ENCODE measurements at places on chromosomes 16 and 17. TPM values are rescaled to one million over a fixed set of nuclear protein-coding genes. Genes with fewer than 3 reads are reported as not detected.

DNA sequence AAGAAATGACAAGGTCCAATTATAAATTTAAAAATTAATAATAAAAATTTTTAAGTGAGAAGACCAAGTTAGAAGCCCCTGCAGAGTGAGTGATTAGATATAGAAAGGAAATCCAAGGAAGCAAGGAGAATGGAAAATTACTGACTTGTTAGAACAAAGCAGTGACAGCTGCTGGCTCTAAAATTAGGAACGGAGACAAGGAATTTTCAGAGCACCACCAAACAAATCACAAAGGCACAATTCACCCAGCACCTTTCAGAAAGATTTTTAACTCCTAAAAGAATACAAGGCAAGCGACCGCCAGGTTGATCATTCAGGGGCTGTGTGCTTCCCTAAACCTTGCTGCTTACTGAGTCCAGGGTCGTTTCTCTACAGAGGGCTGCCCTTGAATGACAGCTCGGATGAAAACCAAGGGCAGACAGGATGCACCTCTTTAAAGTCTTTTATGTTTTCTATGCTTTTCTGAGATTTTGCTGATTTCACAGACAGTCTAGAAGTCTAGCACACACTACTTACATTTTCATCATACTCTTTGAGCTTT is 45.4 kb upstream of the GINS3 start:
- DNase-seq, result no peak

DNA sequence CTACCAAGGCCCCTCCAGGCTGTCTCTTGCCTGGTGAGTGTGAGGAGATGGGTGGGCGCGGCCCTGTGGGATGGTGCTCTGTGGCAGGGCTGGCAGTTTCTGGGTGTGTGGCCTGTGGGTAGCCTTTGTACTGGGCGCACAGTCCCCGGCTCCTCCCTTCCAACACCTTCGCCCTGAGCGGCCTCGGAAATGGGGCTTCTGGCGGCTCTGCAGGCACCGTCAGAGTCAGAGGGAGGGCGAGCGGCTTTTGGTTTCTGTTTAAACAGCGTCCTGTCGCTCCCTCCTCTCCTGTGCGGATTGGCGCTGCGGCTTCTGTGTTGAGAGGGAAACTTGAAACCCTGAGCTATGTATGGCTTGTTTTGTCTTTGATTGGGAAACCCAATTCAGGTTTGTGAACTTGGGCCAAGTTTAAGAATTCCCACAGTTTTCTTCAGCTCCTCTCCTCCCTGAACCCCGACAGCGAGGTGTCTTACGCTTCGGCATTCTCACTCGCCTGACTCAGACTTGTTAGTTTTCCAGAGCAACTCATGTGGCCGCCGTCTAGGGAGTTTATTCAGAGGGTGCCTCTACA is 8.3 kb upstream of the ZNF750 start:
- peak; percentile 66 for DNase-seq

GRCh38 chr17:43721537-43722268 is 36.9 kb downstream of the SOST start:
- DNase-seq, result no peak

DNA sequence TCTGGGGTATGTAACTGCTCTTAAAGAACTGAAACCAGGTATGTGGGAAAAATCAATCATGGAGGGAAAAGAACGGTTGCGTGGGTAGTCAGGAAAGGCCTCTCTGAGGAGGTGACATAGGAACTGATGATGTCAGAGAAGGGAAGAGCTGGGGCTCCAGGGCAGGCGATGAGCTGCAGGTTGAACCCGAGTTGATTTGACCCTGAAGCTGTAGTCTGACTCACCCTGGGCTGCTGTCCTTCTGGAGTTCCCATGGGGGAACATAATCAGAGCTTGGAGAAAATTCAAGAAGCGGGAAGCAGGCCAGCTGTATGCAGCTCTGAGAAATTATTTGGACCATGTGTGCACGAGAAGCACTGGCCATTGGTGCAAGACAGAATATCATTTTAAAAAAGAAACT is 16.7 kb downstream of the SLC6A2 start:
- peak; percentile 88 for DNase-seq

GRCh38 chr17:6603744-6604325 is 36.7 kb downstream of the KIAA0753 start:
- DNase-seq, result peak; percentile 61

DNA sequence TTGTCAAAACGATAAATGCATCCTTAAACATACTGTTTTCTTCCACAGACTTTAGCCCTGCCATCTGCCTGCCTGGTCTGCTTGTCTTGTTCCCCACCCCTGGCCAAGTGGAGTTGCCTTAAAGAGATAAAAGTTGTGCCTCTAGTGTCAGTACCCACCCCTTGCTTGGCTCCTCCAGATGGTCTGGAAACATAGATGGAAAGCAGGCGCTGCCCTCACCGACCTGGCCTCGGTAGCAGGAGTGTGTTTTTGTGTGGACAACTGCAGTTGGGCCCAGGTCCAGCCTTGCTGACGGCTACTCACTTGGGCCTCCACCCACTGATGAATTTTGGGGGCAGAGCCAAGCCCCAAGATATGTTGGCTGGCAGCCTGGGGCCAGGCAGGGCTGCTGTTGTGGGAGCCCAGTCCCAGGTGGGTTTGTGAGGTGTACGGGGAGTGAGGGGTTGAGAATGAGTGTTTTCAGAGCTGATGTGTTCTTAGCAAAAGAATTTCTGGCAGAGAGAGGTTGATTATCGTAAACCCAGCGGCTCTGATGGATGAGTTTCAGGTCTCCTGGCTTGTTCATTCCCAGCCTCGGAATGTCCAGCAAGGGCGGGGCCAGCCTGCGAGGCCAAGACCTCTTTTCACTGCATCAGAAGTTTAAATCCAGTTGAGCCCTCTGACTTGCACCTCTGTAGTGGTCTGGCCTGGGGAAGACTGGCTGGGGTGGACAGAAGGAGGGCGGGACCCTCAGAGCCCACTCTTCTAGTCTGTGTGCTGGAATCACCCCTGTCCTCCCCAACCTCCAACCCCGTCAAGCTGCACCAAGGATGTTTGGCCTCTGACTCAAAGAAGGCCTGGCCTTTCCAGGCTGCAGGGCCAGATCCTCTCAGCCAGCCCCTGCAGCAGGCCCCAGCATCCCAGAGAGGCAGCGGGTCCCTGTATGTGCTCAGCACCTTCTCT is 179.7 kb downstream of the RAB11FIP4 start:
- peak; percentile 77 for DNase-seq

GRCh38 chr17:8253801-8254200 is 4.7 kb downstream of the PFAS start:
- no peak for DNase-seq

DNA sequence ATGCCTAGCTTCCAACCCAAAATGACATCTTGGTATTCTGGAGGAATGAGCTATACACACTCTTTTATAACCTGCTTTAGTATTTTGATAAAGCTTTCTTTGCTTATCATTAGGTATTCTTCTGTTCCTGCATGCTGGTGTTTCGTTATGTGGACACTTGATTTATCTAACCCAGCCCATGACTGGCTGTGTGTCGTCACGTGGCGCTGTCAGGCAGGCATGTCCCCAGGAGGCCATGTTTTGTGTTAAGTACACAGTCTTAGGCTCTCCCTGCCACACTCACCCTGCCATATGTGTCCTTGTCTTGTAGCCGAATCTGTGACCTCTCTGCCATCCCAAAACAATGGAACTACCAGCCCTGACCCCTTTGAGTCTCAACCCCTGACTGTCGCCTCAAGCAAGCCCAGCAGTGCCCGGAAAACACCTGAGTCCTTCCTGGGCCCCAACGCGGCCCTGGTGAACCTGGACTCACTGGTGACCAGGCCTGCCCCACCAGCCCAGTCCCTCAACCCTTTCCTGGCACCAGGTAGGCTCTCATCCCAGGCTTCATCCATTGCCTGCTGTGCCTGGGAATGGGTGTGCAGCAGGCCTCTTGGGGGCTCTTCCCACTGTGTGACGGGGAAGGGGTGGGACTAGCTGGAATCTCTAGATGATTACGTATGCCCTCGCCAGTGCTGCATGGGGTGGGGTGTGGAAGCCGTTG is 30.8 kb downstream of the B9D1 start:
- DNase-seq, result no peak

GRCh38 chr17:29782917-29783316 is 147.1 kb downstream of the SSH2 start:
- no peak for DNase-seq

DNA sequence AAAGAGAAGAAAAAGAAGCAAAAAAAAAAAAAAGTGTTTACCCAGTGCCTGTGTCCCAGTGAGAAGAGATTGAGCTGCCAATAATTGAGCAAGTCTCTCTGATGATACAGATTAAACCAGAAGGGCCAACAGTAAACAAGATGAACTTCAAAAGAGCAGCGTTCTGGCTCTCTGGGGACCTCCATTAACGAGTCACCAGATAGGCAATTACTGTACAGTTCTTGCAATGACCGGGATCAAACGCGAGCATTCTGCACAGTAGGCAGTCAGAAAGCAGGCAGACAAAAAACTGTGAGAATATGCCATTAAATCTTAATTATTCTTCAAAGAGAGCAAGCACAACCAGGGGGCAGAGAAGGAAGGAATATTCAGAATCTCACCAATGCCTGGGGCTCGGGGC is 626.1 kb downstream of the TMEM114 start:
- DNase-seq, result no peak

DNA sequence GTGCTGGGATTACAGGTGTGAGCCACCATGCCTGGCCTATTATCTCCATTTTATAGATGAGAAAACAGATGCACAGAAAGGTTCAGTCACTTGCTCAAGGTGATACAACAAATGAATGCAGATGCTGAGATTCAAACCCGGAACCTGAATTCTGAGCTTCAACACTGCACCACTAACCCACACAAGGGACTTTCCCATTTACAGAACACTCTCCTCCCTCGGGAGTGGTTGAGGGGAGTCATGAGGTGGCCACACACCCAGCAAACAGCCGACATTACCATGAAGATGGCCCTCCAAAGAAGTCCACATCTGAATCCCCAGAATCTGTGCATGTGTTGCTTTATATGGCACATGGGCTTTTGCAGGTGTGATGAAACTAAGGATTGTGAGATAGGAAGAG is 9.1 kb downstream of the BCL7C start:
- no peak for DNase-seq

DNA sequence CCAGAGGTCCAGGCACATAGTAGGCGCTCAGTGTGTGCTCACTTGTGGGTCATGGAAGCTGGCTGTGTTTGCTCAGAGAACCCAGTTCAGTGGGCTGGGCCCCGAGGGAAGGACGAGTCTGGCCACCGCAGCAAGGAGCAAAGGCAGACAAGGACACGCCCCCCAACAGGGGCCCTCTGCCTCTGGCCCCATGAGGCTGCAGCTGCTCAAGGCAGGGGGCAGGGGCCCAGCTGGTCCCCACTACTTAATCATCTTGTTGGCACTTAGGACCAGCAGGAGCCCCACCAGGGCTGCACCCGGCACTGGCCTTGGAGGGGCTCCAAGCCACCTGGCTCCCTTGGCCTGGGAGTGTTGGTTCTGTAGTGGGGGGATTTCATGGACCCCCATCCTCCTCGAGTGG is 16.1 kb downstream of the KCNJ12 start:
- DNase-seq, result no peak

GRCh38 chr16:69166221-69166833 is 20.6 kb upstream of the SNTB2 start:
- no peak for DNase-seq

DNA sequence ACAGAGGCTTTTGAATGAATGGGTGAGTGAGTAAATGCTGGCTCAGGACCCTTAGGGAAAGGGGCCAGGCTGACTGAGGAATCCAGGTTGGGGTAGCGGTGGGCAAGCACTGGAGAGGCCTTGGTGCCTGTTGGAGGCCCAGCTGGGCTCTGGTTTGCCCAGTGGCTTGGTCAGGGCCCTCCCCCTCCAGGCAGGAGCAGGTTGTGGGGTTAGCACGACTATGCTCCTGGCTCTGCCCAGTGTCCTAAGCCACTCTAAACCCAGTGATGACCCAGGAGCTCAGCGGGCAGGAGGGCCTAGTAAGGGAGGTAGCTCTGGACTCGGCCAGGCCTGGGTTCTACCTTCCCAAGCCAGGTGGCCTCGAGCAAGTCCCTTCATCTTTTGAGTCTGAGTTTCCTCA is 7.5 kb downstream of the MYO15A start:
- DNase-seq, result no peak

DNA sequence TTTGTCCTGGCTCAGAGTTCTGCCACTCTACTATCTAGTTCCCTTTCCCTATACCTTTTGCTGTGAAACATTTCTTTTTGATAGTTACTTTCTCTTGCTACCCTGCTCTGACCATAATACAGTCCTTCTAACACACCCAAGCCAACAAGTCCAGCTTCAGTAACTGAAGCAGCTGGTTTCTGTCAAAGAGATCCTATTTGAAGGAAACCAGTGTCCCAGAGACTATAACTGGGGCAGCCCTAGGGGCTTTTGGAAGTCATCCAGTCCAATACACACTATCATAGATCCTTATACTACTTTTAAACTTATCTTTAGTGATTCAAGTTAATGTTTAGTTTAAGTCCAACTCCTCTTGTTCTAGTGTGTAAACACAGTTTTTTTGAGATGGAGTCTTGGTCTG is 17.3 kb upstream of the DHRS13 start:
- DNase-seq, result no peak

- DNase-seq, result no peak
Measured at GRCh38 chr17:47352848-47353247, 29.1 kb downstream of the EFCAB13 start.

GRCh38 chr16:27267037-27267677 is 1.4 kb downstream of the NSMCE1 start:
- no peak for DNase-seq

GRCh38 chr17:64125937-64126336 is 4.0 kb downstream of the ERN1 start:
- no peak for DNase-seq

TTYH2 gene
- polyA plus RNA-seq, result 68.3 TPM

SOST gene
- 4.3 TPM for polyA plus RNA-seq

ADAM11 gene
- 1.4 TPM for polyA plus RNA-seq

ULK2 gene
- 20.9 TPM for polyA plus RNA-seq

RNPS1 gene
- 153 TPM for polyA plus RNA-seq

WSCD1 gene
- polyA plus RNA-seq, result 37.0 TPM

DNAJA2 gene
- 46.7 TPM for polyA plus RNA-seq

PLA2G10 gene
- polyA plus RNA-seq, result 0.44 TPM

LRRC36 gene
- 0.54 TPM for polyA plus RNA-seq

PPP1R27 gene
- 28.8 TPM for polyA plus RNA-seq

ABCC11 gene
- 0.10 TPM for polyA plus RNA-seq

TNFRSF17 gene
- not detected for polyA plus RNA-seq

SCIMP gene
- polyA plus RNA-seq, result 2.9 TPM

TBC1D26 gene
- polyA plus RNA-seq, result 0.29 TPM
